Non-pigmented ciliary epithelial cell (primary cell): ENCODE measurements at places on chromosomes 1 and 21.

DNA sequence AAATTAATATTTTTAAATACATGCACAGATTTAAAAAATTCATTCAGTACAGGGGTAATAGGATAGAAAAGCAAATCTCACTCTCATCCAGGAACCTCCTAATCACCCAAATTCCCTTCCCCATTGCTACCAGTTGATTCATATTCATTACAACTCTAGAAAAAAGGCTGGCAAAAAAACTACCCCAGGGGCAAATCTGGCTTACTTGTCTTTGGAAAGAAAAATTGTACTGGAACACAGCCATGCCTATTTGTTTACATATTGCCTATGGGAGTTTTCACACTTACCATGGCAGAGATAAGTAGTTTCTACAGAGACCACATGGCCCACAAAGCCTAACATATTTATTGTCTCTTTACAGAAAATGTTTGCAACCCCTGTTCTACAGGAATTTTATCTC lies 8.9 kb upstream of the RBM34 start:
- DNase-seq: no peak

DNA sequence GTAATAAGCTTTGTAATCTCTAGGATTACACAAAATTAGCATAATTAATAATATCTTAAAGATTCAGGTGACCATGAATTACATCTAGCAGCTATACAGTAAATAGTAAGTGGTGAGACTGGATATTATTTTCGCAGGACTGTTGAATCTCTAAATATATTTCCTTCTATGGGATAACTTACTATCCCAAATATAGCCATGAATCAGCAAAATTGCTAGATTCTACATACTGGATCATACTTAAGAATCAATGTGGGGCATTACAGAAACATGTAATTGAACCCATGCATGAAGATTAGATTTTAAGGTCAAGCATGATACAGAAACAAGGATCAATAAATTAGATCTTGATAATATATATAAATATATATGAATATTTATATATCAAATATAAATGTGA lies 1203.4 kb downstream of the BRINP3 start:
- no peak for DNase-seq

DNA sequence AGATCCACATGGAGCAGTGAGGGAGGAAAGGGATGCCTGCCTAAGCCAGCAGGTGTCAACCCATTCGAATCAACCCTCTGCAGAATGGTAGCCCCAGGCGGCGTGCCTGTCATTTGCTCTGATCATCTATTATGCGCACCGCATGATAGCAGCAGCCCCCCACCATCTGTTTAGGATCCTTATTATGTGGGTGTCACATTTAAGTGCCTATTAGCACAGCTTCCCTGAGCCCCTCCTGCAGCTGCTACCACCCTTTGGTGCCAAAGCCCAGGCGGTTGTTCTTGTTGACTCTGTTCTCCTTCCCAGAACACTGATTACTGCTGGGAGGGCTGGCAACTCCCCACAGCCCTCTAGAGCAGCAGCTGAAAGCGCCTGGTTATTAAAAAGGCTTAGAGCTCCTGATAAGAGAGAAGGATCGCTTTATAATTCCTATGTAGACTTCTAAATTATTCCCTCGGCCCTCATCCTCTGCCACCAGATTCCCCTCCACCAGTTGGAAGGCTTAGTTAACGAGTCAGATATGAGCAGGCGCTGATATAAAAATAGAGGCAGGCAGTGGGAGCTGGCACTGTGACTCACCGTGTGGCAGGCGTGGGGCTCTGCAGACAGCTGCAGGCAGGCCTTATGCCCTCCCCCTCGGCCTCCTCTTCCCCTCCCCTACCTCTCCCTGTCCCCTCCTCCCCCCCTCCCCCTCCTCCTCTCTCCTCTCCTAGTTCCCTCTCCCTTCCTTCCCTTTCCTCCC lies 23.0 kb downstream of the ACTA1 start:
- peak; percentile 14 for DNase-seq

GRCh38 chr21:32215306-32215685 lies 63.6 kb downstream of the MIS18A start:
- DNase-seq: no peak

- no peak for DNase-seq
These were observed 255.0 kb upstream of the SNX7 start for GRCh38 chr1:98406352-98407088.

DNA sequence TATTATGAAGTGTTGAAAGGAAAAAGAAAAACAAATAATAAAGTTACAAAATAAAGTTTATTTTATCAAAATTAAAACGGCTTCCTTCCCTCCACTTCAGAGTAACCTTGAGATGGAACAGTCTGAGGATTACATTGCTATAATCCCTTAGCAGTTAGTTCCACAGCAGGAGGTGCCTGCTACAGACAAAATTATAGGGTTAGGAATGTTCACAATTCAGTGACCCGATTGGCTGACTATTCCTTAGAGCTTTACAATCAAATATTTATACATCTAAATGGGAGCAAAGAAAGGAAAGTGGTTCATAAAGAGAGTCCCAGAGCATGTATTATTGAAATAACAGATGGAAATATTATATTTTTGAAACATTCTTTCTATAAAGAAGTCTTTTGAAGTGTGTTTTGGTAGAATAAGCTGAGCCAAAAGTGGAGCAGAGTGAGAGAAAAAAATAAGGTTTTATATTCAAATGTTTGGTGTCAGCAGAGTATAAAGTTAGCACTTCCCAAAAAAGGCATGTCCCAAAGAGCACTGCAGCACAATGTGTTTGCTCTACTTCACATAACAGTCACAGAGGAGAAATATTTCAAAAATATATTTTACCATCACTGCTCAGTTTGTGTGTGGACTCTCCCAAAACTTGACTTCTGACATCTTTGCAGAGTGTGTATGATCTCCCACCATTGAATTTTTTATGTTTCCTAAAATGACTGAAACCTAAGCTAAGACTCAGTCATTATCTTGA lies 71.4 kb upstream of the GORAB start:
- DNase-seq: no peak

DNA sequence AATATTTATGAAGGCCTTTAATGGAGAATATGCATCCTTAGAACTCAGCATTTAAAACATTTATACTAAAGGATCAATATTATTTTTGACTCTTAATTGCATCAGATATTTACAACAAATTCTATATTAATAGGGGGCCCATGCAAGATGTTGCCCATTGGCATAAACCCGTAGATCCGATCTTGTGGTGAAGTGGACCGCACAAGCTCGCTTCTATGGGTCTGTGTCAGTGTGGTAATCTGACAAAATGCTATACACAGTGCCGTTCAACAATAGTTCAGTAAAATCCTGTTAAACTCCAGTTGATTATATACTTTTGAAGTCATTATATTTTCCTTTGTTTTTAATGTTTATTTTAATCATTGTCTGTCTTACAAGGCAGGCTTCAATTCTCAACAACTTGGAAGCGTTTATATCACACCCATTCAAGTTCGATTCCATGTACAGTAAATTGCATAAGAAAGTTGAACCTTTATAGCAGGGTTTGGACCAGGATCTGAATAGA lies 809.2 kb downstream of the USP25 start:
- no peak for DNase-seq

DNA sequence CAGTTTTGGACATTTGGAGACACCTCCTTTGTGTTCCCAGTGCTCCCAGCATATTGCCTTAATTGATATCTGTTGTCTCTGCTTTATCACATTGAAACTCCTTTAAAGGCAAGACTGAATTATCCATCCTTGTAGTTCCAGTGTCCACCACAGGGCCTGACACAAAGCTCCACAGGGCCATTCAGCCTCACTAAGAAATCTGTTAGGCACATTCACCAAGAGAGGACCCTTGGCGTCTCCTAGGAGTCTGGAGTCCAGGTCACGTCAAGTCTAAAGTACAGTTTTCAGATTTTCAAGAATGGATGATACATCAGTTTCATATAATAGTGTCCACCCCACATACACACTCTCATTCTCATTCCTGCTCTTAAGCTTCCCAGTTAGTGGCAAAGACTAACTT lies 4.8 kb downstream of the ACP6 start:
- no peak for DNase-seq

DNA sequence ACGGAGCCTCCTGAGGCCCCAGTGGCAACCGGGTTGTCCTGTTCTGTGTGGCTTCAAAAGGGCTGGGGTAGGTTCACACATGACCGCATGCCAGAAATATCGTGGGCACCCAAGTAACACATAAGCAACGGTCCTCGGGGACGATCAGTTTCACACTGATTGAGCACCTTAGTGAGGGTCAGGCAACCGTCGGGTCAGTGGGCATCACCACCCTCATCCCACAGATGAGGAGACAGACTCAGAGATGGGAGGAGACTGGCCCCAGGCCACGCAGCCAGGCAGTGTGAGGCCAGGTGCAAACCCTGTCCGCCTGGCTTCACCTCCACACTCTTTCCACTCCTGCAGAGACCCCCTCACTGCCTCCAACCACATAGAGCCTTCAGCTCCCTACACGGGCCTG lies 309.8 kb downstream of the MATN1 start:
- DNase-seq: no peak

- DNase-seq: no peak
These were observed 40.9 kb downstream of the SYT6 start for GRCh38 chr1:114112775-114113174.

DNA sequence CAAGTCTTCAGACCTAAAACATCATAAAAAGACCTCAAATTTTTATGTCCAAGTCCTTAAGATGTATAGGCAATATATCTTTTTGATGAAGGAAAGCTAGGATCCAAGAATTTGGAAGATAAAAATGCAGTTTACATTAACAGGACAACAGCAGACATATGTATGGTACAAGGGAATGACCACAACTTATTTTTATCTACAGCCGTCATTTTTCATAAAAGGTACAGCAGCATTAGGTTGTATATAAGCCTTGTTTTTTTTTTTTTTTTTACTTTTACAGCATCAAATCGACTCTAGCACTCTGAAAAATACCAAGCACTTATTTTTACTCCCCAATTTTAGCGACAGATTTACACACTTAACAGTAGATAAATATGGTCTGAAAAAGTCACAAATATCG lies 1.3 kb downstream of the SRSF10 start:
- DNase-seq: no peak

GRCh38 chr1:22670352-22670975 lies 17.4 kb downstream of the C1QB start:
- no peak for DNase-seq

- no peak for DNase-seq
These were observed 373.0 kb upstream of the ADAMTS5 start for GRCh38 chr21:27339902-27340301.

GRCh38 chr21:40152476-40152875 lies 285.2 kb downstream of the PCP4 start:
- DNase-seq: no peak

DNA sequence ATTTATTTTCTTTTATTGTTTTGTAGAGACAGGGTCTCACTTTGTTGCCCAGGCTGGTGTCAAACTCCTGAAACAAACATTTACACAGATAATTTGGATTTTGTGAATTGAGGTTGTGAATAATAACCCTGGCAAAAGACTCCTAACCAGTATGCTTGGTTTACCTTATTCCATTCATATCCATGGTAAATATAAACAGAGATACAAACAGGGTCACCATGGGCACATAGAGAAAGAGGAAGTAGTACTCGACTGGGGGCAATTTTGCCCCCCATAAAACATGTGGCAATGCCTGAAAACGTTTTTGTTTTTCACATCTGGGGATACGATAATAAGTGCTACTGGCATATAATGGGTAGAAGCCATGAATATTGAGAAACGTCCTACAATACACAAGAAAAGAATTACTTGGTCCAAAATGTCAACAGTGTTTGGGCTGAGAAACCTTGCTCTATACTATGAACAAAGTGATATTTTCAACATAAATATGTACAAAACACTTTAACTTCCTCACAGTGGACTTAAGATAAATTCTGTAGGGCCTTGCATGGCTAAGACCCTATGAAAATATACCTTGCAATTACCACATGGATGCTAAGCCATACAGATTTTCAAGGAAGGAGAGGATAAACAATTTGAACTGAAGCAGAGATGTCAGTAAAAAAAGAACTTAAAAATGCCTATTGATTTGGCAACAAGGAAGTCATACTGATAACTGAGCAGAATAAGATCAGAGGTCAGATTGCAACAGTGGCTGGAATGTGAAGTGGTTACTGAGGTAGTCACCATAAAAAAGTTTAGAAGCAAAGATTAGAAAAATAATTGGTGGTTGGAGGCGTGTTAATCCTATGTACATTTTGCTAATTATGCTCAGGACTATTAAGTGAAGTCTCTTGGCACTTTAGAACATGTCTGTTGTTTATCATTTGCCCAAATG lies 27.4 kb upstream of the ASPM start:
- peak; percentile 53 for DNase-seq
